AG20443 (cell line): ENCODE measurements at places on chromosomes 1 and 21.

DNA sequence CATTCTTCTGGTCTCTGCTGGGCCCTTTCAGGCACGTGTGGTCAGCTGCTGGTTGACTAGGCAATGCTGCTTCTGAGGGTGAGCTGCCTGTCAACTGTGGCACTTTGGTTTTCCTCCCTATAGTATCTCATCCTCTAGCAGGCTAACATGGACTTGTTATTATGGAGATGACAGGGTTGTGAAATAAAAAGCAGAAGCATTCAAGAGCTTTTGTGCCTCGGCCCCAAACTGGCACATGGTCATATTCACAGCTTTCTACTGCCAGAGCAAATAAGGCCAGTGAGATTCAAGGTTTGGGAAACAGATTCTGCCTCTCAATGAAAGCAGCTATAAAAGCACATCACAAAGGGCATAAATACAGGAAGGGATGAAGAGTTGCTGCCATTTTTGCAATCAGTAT, 1.6 kb upstream of the ZNF124 start:
- DNase-seq = no peak

GRCh38 chr1:236240675-236241074, 41.1 kb downstream of the ERO1B start:
- DNase-seq = no peak

DNA sequence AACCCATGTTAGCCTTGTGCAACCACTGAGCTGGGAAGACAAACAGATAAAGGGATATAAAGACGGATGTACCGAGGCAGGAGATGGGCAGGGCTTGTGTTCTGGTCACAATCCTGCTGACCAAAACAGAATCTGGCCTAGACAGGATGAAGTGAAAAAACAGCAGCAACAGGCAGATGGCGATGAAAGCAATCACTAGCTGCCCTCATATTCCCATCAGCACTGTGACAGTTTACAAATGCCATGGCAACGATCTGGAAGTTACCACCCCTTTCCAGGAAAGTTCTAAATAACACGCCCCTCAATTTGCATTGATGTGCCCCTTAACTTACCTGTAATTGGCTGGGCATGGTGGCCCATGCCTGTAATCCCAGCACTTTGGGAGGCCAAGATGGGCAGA, 40.6 kb upstream of the CD46 start:
- peak; percentile 10 for DNase-seq

DNA sequence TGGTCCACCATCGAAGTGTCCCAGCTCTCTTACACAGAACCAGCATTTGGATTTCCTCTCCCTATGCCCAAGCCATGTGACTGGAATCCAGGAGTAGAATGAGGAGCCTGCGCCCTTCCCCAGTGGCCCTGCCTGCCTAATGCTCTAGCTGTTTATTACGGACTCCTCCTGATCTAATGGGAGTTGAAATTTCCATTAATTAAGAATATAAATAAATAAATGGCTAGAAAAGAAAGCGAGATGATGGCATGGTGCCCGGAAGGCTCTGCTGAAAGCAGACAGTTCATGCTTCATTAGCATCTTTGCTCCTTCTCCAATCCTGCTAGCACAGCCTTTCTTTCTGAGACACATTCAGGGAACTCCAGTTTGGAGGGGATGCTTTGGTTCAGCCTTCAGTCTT, 216.2 kb downstream of the SEC16B start:
- no peak for DNase-seq

- no peak for DNase-seq
Measured at GRCh38 chr1:161702250-161702649, 4.8 kb upstream of the FCRLA start.

DNA sequence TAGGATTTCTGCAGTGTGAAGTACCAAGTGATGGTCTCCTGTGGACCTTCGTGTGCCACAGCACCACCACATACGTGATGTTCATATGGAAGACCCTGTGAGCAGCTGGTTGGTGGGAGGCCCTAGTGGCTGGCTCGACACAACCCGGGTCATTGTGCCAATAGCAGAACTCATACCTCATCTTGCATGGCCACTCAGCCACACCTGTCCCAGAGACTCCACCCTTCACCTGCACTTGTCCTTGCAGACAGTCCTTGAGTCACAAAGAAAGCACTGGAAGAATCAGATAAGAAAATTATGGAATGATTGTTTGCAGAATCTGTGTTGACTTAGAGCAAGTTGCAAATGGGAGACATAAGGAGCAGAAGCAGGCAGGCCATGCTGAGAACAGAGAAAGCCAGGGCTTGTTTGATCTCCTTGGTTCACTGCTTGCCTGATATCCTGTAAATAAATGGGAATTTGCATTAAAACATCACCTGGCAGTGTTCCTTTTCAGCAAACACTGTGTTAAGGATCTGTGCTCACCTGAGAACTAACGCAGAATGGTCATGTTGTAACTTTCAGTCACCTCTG, 307.7 kb downstream of the SIPA1L2 start:
- DNase-seq = no peak

DNA sequence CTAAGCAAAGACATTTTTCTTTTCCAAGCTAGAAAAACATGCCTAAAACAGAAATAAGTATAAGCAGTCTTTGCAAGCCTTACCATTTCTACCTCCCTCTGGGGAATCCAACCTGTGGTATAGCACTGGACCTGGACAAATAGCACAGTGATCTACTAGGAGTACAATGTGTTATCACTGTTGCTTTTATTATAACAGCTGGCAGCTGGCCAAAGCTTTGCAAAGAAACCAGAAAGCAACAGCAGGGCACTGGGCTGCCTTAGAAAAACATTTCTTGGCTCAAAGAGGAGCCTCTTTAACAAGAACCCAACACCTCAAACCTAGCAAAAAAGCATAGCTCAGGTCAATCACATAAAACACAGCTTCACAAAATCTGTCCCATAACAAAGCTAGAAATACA, 294.5 kb upstream of the GREM2 start:
- no peak for DNase-seq

GRCh38 chr1:198575292-198575691, 34.8 kb upstream of the ATP6V1G3 start:
- DNase-seq = no peak

- no peak for DNase-seq
Measured at GRCh38 chr1:189180057-189180456, 1297.6 kb downstream of the BRINP3 start.

DNA sequence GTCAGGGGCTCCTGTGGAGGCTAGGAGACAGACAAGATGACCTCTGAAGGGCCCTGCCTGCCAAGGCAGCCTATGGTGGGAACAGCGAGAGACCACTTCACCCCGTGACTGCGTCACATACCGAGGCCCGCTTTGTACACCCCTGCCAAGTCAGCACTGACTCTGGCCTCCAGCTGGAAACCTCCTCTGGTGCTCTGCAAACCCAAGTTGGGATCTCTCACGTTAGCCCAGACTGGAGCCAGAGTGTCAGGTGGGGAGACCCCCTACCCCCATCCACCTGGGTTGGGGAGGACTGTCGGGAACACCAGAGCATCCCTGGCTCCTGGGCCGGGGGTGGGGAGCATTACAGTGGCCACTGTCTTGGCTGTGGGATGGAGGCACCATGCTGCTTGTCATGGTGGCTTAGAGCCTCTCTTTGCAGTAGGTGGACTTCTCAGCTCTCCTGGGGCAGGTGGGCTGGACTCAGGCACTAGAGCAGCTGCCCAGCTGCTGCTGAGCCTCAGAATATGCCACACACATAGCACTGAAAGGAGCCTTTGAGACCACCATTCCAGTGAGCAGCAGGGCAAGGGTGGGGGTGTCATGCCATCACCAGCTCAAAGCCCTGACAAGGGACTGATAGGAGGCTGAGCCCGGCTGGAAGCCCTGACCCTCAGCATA, 50.4 kb downstream of the ELK4 start:
- no peak for DNase-seq

GRCh38 chr1:30048905-30049304, 674.5 kb downstream of the MATN1 start:
- no peak for DNase-seq

- no peak for DNase-seq
Measured at GRCh38 chr1:154925335-154926170, 11.0 kb downstream of the PMVK start.

- DNase-seq = peak; percentile 69
Measured at GRCh38 chr1:119674835-119675289, 26.8 kb upstream of the ZNF697 start.

- DNase-seq = peak; percentile 74
Measured at GRCh38 chr1:180230791-180231505, 884 bp downstream of the LHX4 start.

GRCh38 chr1:107633596-107633995, 331.4 kb downstream of the VAV3 start:
- DNase-seq = no peak

DNA sequence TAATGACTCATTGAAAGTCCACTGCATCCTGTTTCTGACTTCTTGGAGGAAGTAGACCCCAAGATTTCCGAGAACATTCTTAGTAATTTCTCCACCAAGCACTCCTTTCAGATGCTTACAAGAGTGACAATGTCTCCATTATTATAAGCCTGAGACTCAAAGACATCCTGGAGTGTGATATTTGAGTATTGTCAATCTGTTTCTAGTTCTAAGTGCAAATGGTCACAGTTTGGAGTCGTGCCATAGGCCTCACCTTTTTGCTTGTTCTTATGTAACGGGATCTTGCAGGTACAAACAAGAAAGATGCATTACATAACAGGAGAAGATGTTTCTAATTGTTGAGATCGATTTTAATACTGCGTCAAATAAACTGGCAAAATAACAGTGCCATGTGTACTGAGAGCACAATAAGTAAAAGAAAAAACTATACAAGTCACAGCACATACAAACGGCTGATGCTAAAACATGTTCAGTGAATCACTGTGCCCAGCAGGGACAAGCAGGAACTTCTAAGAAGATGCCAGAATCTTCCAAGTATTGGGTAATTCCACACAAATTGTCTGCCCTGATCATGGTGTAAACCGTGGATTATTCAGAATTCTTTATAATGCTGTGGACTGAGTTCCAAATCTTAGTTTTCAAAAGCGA, 54.1 kb downstream of the CD2 start:
- DNase-seq = no peak

DNA sequence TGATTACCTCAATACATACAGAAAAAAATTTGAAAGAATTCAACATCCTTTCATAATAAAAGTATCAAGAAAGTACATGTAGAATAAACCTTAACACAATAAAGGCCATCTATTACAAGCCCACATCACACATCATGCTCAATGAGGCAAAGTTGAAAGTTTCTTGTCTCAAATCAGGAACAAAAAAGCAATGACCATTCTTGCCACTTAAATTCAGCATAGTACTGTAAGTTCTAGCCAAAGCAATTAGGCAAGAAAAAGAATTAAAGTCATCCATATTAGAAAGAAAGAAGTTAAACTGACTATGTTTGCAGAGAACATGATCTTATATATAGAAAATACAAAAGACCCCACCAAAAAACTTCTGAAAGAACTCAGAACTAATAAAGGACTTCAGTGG, 44.5 kb downstream of the KCNT2 start:
- DNase-seq = no peak

GRCh38 chr1:65946960-65947359, 154.3 kb downstream of the PDE4B start:
- DNase-seq = peak; percentile 28

DNA sequence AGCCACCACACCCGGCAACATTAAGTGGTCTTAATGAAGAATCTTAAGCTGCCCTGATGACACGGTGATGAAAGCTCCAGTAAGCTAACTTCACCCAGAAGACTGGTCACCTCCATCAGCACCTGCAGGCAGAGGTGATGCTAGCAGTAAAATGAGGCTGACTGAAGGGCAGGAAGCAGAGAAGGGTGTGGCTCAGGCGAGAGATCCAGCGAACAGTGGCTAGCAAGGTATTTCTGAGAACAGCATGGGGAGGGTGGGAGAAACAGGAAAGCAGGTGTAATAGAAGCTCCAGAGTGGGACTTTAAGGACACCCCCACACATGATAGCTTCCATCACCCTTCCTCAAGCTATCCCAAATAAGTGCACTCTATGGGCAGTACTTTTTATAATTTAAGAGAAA, 15.9 kb upstream of the DISP1 start:
- no peak for DNase-seq

GRCh38 chr1:56072310-56072709, 507.1 kb downstream of the PLPP3 start:
- no peak for DNase-seq

GRCh38 chr1:227073786-227074185, 133.7 kb downstream of the COQ8A start:
- no peak for DNase-seq

- peak; percentile 56 for DNase-seq
Measured at GRCh38 chr1:31523769-31524168, 52.5 kb upstream of the TINAGL1 start.

GRCh38 chr1:244874974-244875579, 10.7 kb upstream of the HNRNPU start:
- DNase-seq = no peak

- no peak for DNase-seq
Measured at GRCh38 chr1:206831650-206832049, 33.8 kb upstream of the IL20 start.

DNA sequence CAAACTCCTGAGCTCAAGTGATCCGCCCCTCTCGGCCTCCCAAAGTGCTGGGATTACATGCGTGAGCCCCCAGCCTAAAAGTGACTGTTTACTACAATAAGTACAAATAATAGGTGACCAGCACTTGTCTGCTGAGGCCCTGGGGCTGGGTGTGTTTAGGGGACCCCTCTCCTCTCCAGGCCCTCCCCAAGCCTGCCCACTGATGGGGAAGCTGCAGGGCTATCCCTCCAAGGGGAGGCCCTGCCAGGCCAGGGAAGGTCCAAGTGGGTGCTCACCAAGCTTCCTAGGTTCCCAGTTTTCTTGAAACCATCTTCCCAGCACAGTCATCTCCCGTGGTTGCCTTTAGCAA, 60.7 kb downstream of the H3-3A start:
- DNase-seq = no peak

- DNase-seq = no peak
Measured at GRCh38 chr1:71228742-71229365, 148.0 kb upstream of the ZRANB2 start.

- no peak for DNase-seq
Measured at GRCh38 chr1:116268211-116268610, 104.8 kb upstream of the ATP1A1 start.

- no peak for DNase-seq
Measured at GRCh38 chr1:113416496-113416895, 26.2 kb downstream of the MAGI3 start.

- no peak for DNase-seq
Measured at GRCh38 chr1:212981571-212982328, 31.4 kb downstream of the VASH2 start.

GRCh38 chr1:60265560-60266535, 192.3 kb upstream of the C1orf87 start:
- DNase-seq = peak; percentile 40

DNA sequence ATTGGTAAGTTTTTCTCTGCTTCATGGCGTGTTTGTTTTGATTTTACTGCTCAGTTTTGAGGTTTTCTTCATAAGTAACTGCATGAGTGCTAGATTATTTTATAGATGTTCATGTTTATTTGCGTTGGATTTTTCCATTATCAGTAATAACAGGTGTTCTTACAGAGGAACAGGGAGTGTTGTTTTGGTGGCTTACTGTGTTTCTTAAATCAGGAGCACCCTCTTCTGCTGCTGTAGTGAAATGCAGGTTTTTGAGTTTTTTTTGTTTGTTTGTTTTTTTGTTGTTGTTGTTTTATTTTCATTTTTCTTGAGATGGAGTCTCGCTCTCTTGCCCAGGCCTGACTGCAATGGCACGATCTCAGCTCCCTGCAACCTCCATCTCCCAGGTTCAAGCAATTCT, 32.6 kb downstream of the CTBS start:
- no peak for DNase-seq
